ENCODE measurements at places on chromosomes 12 and 14.

- DNase-seq, result no peak
These were observed 23.6 kb upstream of the OR4K2 start for GRCh38 chr14:19851365-19851764.

DNA sequence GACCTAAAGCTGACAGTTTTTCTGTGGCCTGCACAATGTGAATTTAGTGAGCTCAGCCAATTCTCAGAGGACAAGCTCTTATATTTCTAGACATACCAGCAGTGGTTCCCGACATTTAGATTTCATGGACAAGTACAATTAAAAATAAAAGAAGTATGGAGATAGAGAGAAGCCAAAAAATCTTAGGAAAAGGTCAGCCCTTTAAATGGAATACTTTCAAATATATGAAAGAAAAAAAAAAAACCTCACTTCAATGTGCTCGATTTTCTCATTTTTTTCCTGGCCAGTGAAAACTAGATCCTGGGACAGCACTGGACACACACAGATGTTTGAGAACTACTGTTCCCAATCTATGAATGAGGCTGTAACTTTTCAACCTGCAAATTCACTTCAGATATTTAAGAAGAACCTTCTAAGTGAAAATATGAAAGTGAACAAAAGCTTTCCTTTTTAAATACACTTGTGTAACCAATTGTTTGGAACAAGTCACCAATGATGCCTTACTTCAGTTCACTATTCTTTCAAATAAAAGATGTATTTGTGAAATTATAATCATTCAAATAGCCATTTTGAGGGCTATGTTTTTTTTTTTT is 109.4 kb downstream of the SLC38A1 start:
- DNase-seq, result no peak

- DNase-seq, result no peak
These were observed 38.1 kb upstream of the SLC35F4 start for GRCh38 chr14:57903954-57904353.

DNA sequence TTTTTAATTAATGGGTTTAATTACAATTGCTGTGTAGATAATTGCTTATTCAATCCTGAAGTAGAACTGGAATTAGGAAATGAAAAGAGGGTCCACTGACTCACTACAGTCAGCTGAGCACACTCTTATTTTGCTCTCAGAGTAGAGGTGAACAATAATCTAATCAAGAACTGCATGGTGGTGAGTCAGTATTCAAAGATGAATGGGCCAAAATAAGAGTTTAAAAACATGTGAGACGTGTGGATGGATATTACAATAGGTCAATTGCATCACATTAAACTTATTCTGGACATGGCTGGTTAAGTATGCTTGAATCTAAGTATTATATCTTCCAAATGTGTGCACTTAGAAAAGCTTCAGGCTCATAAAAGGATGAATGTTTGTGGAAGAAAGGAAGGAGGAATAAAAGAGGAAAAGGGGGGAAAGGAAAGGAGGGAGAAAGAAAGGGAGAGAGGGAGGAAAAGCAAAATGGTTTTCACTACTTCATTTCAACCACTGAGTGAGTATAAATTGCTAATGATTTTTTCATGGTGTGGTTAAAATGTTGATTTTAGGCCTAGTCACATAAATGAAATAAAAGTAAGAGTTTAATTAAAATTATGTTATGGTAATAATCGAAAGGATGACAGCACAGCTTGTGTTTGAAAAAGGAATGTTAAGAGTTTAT is 27.0 kb upstream of the EEA1 start:
- DNase-seq, result no peak

- no peak for DNase-seq
These were observed 91.9 kb downstream of the DAD1 start for GRCh38 chr14:22497144-22497423.

DNA sequence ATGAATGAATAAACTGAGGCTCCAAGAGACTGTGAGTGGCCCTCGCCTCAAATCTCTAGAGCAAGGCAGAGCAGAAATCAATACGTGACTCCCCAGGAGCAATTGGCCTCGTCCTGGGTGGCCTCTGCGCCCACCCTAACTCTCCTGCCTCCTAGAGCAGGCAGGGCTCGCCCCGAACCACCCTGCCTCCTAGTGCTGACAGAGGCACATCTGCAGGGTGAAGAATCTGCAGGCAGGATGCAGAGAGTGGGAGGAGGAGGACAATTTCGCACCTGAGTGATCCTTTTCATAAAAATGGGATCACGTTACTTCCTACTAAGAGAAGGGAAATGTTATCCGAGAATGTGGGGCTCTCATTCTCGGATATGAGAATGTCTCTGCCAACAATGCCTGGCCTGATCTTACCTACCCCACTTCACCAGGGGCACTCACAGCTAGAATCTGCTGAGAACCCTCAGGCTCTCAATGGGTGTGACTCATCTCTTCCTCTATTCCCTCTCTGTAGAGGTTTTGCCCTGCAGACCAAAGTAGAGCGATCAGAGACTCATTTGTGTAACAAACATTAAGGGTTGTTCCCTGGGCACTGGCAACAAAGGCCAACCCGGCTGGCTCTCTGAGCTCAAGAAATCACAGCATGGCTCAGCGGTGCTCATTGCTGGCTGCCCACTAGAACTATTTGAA is 61.7 kb upstream of the BCL2L14 start:
- peak; percentile 49 for DNase-seq

GRCh38 chr12:5402009-5402935 is 29.6 kb upstream of the NTF3 start:
- no peak for DNase-seq

GRCh38 chr14:74934041-74934440 is 11.0 kb upstream of the RPS6KL1 start:
- no peak for DNase-seq

DNA sequence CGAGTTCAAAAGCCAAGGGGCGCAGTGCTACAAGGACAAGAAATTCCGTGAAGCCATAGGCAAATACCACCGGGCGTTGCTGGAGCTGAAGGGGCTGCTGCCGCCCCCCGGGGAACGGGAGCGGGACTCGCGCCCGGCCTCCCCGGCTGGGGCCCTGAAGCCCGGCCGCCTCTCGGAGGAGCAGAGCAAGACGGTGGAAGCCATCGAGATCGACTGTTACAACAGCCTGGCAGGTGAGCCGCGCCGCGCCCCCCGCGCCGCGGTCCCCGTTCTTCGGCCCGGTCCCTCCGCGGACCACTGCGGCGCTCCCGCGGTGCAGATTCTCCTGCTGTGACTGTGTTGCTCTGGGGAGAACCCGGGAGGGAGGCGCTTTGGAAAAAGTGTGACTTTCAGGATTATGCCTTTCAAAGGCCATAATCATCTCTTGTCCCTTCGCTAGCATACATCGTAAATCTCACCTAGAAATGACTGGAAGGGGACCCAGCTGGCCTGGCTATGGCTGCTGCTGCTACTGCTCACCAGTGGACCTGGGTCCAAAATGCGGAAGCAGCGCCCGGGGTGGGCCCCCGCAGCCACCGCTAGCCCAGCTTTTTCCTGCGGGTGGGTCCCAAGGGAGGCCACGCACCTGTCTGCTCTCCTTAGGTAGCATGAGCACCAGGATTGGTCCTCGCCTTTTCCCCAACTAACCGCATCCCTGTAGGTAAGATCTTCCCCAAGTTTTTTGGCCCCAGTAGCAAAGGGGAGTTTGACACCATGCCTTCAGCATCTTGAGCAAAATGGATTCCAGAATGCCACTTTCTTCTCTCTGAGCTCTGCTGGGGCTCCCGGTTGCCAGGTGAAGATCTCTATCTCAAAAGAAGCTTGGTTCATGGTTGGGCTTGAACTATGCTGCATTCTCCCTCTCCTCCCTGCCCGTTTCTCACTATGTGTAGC is 853 bp downstream of the TTC9 start:
- DNase-seq, result no peak

DNA sequence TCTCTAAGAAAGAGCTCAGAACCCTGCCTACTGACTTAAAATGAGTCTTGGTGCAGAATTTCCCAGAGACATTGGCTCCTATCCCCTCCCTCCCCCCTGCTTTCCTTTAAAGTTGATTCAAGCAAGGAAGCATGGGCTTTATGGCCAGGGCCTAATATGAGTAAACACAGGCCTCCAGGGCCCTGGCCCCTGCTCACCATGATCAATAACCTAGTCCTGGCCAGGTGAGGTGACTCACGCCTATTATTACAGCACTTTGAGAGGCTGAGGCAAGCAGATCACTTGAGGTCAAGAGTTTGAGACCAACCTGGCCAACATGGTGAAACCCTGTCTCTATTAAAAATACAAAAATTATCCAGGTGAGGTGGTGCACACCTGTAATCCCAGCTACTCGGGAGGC is 165.1 kb upstream of the TMCC3 start:
- no peak for DNase-seq

- peak; percentile 57 for DNase-seq
These were observed 43.1 kb downstream of the LLPH start for GRCh38 chr12:66087365-66087943.

DNA sequence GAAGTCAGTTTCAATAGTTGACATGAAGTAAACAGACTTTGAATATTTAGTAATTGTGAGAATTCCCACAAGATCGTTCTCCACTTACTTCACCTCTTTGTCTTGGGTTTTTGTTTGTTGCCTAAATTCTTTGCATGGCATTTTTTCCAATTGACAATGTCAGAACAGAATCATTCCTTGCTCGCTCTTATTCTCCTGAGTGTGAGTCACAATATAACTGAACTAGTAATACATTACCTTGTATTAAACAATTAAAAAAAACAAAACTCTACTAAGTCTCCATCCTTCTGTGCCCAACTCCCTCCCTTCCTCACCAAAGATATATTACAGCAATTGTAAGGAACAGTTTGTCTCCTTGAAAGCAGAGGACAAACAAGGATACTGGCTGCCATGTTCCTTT is 638.8 kb upstream of the NOVA1 start:
- no peak for DNase-seq

- no peak for DNase-seq
These were observed 361.6 kb downstream of the AEBP2 start for GRCh38 chr12:19800884-19801283.

DNA sequence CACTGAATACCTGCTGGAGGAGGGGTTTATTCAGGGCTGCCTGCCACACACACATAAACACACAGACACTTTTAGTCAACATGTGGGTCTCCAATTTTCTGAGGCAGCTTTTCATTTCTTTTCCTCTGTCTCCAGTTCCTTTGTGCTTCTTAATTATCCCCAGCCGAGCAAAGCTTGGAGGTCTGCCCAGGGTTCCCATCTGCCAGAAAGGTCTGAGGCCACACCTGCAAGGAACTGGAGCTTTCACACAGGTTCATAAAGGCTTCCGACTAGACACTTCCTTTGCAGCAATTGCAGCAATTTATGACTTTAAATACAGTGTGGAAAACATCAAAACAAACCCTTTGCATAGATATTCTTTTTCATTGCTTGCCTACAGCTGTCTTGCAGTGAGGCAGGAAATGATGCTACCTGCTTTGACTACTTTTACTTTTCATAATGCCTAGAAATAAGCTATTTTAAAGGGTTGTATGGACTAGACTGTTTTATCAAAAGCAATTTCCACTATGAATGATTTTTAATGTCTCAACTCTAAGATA is 1318.9 kb downstream of the AACS start:
- DNase-seq, result no peak

DNA sequence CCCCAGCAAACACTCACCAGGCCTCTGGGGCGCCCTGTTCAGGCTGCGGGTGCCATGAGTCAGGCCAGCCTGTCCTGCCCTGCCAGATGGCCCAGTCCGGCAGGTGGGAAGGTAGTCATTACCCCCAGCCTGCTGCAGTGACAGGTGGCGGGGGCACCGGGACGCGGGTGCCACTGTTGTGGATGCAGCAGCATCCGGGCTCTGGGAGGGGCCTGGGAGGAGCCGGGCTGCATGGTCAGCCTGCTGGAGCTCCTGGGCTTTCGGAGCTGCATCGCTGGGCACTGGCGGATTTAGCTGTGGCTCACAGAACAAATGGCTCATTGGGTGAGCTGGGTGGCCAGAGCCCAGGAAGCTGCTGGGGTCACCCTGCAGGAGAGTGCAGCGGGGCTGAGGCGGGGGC is 13.5 kb downstream of the CEP170B start:
- no peak for DNase-seq

- DNase-seq, result no peak
These were observed 30.8 kb downstream of the PAWR start for GRCh38 chr12:79659961-79660431.

DNA sequence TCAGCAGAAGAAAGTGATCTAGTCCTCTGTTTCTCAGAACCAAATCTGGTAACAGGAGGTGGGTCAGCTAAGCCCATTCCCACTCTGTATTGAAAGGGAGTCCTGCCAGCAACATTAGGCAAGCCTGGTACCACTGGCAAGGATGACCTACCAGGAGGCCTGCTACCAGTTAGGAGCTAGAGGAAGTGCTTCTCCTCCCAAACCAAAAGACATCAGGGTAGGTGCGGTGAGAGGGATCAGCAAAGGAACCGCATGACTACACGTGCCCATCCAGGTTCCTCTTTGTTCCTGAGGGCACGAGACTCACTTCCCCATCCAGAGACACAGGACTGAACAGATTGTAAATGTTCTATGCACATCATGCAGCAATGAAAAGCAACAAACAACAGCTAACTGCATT is 2.8 kb downstream of the KLRC4 start:
- DNase-seq, result no peak

DNA sequence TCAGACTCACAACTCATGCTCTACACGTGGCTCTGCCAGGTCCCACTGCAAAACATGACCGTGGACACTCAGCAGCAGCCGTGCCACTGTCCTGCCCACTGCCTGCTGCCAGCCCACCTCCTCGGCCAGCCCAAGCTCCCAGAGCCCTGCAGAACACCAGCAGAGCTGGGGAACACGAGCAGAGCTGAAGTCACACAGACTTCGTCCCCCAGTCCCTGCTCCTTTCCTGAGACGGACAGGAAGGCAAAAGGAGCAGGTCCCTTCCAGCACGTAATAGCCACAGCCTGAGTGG is 152.1 kb downstream of the DPF3 start:
- no peak for DNase-seq

DNA sequence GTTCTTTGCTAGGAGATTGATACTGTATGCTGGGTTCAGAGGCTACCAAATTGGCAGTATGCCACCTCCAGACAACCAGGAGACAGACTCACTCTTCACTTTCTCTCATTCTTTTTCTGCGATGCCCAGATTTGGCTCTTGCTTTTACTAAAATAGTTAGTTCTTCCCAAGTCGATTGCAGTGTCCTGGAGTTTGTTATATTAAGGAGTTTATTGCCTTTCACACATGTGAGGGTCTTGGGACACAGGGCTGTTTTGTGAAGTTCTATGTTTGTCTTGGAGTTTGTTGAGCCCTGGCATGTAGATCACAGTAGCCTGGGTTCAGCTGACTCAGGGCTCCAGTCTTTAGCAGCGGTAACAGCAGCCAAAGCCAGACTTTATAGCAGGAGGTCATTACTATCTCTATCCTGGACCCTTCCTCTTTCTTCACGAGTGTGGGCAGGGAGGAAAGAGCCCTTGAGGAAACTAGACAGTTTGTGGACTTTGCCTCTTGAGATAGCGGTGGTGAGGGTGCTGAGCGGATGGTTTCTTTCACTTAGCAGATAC is 1.6 kb downstream of the MLEC start:
- no peak for DNase-seq
